ENCODE measurements at places on chromosomes 4 and X.

DNA sequence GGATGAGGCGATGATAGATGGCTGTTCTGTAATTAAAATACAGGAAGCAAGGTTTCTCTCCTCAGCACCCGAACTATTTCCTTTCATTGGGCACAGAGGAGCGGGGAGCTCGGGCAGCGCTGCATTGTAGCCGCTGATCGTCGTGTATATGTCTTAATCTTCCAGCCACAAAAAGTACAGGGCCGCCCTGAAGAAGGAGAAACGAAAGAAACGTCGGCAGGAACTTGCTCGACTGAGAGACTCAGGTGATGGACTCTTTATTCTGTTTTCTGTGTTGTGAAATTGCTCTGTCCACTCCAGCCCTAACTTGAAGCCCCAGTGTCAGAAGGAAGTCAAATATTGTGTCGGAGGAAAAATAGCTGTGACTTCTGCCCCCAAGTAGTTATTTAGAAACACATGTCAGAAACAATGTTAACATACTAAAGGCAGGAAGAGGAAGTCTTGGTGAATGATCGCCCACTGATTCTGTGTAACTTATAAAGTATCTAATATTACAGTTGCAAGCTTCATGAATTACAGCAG lies 546 bp downstream of the ZRSR2 start:
- no peak for DNase-seq

DNA sequence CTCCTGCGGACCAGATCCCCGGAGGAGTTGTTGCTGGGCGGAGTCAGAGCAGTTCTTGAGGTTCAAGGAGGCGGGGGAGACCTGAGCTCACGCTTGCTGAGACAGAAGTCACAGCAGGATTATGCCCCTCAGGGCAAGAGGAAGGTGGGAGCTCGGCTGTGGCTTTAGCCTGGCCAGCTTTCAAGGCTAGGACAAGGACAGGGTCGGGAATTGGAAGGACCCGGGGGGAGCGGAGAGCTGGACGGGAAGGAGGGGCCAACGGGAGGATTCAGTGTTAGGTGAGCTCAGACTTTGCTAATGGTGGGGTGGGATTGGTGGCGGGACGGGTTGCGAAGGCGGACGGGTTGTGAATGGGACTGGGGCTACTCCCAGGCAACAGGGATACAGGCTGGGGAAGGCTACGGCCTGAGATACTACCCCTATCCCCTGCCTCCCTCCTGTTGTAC lies at the start of gene RIBC1:
RIBC1 (plus strand) TSS at position 13 of the 446 bp plus-strand sequence. CDS start 3,404 bp downstream, outside the sequence.
- DNase-seq, result no peak

GRCh38 chr4:15361529-15361928 lies 66.3 kb upstream of the C1QTNF7 start:
- no peak for DNase-seq

GRCh38 chr4:111934314-111934713 lies 210.9 kb upstream of the FAM241A start:
- DNase-seq, result no peak

- DNase-seq, result no peak
Observed at GRCh38 chr4:60757986-60758680, 442.0 kb upstream of the ADGRL3 start.

GRCh38 chr4:154503598-154503997 lies 12.0 kb upstream of the DCHS2 start:
- no peak for DNase-seq

DNA sequence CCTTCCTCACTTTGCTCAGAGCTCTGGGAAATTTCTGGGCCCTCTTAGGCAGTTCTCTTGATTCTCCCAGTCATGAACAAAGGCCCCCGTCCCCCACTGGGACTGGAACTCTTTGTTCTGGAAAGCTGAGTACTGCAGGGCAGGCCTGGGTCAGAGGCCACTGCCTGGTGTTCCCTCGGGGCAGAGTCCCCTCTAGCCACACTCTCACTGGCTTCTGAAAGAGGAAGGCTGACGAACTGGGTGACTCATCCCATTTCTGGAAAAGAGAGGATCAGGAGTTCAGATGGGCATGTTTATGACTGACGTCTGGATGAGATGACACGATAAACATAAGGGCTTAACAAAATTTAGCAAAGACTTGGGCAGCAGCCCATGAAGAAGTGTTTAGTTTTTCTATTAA lies 47.7 kb downstream of the DDX3X start:
- DNase-seq, result no peak

DNA sequence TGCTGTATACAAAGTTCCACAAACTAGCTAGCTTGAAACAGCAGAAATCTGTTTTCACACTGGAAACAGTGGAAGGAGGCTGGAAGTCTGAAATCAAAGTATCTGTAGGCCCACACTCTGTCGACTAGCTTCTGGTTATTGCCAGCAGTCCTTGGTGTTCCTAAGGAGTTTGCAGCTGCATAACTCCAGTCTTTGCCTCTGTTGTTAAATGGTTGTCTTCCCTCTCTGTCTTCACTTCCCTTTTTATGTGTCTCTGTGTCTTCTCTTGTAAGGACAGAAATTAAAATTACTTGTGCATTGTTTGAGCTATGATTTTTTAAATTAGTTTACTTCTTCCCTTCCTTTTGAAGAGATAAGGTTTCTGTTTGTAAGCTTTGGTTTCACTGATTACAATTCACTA lies 8.2 kb downstream of the MTHFD2L start:
- DNase-seq, result no peak

Measured in stimulated activated CD8-positive, alpha-beta memory T cell treated with anti-CD3 and anti-CD28 coated beads, Interleukin-7, amount 100 ng/mL, for 1 hour (primary cell).